Activated CD8-positive, alpha-beta memory T cell treated with anti-CD3 and anti-CD28 coated beads, Interleukin-2, amount 50 U/mL, for 48 hours (primary cell): ENCODE measurements at places on chromosomes 3 and 15.

DNA sequence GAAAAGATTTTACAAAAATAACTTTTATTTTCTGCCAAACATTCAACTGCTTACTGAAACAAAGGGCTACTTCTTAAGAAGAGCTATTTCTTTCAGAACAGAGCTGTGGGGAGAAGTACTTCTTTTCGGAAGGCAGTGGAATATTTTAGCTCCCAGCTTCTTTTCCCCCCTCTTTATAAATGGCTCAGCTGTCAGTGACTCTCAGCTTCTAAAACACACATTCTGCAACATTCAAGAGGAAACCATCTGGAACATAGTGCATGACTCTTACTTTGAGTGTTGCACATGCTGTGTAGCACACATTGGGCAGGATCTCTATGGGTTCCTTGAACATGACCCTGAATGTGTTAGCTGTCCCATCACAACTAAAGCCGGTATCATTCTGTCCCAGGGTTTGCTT, 7.0 kb upstream of the C15orf40 start:
- no peak for DNase-seq

DNA sequence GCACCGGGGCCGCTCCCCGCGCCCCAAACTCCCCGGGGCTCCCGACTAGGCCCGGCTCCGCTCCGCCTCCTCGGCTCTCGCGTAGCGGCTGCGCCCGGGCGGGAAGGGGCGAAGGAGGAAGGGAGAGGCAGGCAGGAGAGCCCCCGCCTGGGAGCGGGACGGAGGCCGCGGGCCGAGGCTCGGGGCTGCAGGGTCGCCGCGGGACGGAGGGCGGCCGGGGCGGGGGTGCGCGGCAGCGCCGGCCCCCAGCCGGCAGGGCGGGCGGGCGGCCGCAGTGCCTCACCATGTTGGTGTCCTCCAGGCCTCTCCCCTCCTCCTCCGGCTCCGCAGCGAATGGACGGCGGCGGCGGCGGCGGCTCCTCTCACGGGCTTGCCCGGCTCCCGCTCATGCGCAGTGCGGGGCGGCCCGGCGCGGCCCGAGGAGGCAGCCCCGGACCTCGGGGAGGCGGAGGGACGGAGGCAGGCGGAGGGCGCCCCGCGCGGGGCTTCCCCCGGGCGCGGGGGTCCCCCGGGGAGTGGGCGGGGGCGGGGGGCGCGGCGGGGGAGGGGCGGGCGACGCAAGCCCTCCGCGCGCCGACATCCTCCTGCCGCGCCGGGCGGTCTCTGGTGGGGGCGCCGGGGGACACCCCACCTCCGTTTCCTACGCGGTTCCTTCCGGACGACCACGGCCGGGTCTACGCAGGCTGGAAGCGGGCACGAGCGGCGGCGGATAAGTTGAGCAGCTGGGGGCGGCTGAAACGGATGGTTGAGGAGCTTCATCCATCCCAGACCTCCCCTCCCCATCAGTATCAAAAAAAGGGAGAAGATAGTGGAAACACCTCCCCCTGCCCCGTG, at the start of gene DCUN1D1:
TSS of gene DCUN1D1 (minus strand) at position 335 of the 834 bp plus-strand sequence. CDS start at position 286, 49 bp downstream.
- peak; percentile 95 for DNase-seq

DNA sequence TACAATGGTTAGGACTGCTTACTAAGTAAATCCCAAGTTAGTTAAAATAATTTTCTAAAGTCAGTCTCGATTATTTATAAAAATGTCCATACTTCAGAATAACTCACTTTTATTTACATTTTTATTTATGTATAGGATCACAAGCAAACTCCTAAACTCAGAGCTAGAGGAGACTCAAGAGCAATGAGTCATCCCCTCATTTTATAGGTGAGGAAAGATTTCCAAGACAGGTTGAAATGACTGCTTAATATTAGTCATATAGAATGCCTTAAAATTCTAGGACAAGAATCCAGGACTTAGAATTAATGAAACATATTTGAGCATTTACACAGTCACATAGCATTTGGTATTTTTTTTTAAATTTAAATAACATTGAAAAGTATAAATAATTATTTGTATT, 983.8 kb downstream of the SI start:
- no peak for DNase-seq

- no peak for DNase-seq
Observed at GRCh38 chr3:151197981-151198767, 4.8 kb downstream of the GPR171 start.

DNA sequence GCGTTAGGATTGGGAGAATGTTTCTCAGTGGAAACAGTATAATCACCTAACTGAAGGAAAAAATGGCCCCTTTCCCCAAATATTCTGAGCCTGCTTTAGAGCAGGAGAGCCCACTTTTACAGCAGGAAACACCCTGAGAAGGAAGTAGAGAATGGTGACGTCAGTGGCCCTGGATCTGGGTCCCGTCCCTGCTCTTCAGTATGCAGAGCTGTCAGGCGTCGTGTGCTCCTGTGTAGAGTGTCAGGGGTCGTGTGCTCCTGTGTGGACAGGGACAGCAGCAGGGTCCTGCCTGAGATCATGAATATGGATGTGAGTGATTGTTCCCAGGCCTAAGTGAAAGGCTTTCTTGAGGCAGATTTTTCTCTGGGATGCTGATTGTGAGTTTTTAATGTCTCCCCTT, 45.2 kb downstream of the CGNL1 start:
- DNase-seq, result no peak

DNA sequence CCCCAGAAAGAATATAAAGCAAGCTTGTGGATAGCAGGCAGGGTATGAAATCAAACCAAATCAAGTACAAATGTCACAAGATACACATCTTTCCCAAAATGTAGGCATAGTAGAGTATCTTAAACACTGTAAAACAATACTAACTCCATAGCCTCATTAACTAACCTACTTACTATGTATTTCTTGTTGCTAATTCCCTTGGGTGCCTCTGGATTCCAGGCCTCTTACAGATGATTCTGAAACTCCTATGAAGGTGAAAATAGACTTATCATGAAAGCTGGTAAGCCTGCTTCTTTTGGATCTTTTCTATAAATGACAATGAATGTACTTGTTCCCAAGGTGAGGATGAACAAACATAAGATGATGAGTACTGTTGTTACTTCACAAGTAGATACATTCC, 93.8 kb downstream of the FRMD5 start:
- no peak for DNase-seq

DNA sequence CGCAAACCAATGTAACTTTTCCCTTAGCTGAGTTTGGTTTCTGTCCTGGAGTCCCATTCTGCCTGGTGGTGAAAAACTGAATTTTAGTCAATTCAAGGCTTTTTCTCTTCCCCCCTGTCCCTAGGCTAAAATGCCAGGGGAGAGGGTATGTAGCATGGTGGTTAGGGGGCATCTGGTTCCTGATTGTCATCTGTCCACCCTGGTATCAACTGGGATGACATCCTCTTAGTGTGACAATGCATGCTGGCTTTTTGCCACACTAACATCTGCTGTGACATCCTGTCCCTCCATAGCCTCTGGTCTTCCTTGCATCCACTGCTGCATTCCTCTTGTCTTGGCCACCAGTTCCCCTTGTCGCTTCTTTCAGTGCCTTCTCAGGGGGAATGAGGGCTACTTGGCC, 73.7 kb downstream of the ABHD5 start:
- DNase-seq, result no peak
